NCI-H1417 (cell line): ENCODE measurements at places on chromosomes 5 and 9.

DNA sequence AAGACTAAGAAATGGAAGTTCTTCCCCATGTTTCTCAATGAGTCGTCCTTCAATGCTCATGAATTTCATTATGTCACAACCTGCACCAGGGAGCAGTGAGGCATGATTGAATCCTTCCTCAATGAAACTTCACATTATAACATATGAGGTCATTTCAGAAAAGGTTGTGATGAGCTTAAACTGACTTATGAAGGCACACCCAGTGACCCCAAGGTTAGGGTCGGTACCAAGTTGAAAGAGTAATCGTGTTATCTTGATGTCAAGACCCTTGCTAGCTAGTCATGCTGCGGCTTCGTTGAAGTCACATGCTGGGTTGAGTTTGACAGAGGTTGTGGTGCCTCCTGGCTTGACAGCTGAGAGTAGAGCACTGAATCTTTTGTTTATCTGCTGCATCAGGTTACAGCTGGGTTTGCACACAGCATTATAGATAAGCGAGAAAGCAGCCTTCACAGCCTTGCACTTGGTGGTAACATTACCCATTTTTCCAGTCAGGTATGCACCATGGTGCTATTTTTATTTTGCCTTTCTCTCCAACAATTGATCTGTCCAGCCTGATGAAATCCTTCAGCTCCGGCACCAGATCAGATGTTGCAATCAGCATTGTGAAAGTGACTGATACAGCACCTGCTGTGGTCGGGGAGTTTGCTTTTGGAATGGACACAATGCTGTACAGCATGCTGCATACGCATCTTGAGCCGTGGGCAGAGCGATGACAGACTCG, 133.2 kb downstream of the ERCC6L2 start:
- DNase-seq: no peak

DNA sequence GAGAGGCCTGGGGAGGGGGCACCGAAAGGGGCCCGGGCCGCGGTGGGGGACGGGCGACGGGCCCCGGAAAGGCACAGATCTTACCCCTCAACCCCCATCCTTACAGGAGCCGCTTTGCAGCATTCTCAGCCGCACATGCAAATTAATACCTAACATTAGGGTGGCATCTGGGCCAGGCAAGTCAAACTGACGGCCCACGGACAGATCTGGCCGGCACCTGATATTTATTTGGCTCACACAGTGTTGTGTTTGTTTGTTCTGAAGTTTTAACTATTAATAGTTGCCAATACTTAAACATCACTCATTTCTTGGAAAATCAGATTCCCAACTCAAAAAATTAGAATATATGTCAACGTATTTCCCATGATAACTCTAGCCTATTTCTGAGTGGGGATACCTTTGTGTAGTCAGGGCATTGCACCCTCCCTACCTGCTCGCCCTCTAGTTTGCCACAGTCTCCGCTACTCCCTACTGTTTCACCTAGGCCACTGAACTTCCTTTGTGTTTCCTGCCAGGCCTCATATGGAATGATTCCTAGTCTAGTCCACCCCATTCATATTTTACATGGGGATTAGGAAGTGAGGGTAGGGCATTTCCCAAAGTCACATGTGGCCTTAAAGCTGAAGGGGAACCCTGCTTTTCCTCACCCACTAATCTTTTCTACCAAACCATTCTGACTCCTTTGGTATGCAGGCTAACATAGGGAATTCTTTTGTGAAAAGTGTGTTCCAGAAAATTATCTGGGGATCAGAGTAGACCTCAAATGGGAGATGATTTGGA, 71.9 kb upstream of the LARP1 start:
- peak; percentile 32 for DNase-seq

DNA sequence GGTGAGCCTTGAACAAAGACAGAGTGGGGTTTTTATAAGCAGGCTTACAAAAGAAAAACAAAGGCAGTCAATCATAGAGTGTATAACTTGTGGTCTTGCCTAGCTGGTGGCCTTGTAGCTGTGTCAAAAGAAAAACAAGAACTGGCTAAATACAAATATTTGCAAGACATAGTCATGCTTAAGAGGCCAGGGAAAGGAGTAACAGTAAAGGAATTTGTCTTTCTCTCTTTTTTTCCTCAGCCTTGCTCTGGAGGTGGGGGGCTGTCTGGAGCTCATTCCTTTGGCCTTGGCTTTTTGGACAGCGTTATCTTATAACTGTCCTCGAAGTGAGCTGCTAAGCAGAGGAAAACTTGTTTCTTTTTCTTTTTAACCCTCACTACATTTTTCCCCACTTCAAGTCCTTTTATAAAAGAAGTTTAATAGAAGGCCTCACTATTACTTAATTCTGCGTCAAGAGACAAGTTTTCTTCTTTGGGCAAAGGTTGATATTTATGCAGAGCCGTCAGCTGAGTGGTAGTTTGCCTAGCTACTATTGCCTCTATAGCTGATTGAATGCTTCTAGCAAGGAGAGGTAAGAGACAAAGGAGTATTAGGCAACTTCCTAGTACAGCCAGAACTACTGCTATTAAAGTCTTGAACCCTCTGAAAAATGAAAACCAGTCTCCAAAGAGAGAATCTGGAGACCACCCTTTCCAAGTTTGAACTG, 14.3 kb downstream of the CEL start:
- DNase-seq: no peak

GRCh38 chr9:127977884-127978647, 2.7 kb downstream of the EEIG1 start:
- no peak for DNase-seq

GRCh38 chr5:171291371-171291770, 17.7 kb upstream of the TLX3 start:
- DNase-seq: no peak

- peak; percentile 73 for DNase-seq
Measured at GRCh38 chr9:134066913-134067851, 644 bp downstream of the BRD3 start.

GRCh38 chr9:13814647-13815400, 499.1 kb downstream of the NFIB start:
- DNase-seq: no peak

DNA sequence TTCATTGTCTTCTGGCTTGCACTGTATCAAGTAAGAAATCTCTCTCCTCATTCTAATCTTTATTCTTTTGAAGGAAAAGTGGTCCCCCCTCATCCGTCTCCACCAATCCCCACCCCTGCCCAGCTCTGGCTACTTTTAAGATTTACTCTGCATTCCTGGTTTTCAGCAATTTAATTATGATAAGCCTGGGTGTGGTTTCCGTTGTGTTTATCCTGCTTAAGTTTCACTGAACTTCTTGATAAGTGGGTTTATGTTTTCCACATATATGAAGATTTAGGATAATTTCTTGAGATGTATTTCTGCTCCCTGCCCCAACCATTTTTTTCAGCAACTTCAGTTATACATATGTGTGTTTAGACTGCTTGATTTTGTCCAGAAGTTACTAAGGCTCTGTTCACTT, 46.5 kb downstream of the PTBP3 start:
- DNase-seq: no peak

DNA sequence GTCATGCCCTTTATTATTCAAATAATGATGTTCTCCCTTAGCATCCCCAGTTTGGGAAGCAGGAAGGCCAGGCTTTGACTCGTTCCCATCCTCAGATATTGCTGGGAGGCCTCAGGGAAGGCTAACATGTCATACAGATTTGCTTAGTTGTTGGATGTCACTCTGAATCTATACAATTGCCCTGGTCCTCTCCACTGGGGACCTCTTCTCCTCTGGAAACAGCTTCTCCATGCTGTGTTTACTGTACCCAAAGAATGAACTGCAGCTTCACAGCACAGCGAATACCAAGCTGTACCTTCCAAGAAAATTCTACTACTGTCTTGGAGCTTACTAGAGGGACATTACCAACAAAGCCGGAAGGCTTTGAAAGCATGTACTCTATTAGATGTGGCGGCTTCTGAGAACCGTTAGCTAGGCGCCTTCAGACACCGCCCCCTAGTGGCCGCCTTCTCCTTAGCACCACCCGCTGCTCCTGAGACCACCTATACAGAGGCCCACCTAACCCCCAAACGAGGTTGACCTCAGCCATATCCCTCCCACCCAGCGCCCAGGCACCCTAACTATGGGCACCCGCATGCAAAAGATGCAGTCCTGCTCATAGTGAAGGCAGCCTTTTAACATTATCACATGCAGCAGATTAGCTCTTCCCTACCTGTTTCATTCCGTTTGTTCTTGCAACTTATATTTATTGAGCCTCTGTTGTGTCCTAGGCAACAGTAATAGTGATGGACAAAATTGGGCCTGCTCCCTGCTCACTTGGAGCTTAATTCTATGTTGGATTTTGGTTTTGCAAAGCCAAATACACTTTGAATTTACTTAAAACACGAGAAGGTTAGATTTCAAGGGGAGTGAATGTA, 34.9 kb upstream of the FOXI1 start:
- DNase-seq: no peak

DNA sequence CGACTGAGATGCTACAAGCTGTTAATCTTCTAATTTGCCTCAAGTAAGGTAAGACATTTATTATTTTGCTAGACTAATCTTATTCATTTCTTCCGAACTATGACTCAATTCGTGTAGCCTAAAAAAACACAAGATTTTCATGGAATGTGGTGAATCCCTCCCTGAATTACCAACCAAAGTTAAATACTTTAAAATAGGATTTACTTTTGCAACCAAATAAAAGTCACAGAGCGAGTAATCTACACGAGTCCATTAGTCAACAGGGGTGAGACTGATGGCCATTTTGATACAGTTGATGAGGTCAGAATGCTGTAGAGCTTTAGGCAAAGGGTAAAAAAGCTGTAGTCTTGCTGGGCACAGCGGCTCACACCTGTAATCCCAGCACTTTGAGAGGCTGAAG, 13.1 kb upstream of the BNC2 start:
- DNase-seq: no peak

- DNase-seq: no peak
Measured at GRCh38 chr9:74083681-74084433, 413.3 kb upstream of the RORB start.

DNA sequence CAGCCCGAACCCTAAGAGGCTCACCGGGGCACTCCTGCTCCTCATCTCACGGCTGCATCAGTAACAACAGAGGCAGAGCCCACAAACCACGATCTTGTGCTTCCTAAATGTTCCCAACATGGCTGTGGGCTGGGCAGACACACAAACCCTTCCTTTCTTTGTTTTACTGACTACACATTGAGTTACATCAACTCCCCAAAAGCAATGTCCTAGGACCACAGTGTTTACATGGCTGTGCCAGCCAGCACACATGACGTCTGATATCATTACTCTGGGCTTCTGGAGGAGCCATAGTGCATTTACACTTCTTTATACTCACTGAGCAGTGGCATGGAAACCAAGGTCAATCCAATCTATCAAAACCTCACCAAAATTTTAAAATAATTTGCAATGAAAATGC, 101.4 kb downstream of the LHFPL2 start:
- DNase-seq: no peak

DNA sequence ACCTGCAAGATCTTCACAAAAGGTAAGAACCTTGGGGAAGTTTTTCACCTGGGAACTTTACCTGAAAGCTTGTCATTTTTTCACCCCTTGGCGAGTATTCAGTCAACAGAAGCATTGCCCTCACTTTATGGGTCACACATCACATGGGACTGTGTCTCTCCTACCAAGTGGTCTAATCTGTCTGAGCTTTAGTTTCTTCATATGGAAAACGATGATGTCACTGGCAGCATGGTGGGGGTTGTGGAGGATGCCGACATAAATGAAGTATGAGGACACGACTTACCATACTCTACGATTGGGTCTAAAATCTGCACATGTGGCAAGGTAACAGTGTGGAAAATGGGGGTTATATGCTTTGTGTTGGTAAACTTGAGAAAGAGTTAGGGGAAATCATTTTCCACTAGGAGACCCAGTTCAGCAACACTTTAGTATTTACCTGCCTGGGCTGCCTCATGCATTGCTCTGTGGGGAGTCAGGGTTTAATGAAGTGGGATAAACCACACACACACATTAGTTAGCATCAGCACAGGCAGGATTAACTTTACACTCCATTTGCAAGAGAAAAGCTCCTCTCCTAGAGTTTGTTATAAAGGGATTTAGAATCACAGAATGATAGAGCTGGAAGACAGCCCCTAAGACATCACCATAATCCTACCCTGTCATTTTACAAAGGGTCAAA, 19.8 kb upstream of the PAX5 start:
- DNase-seq: no peak

DNA sequence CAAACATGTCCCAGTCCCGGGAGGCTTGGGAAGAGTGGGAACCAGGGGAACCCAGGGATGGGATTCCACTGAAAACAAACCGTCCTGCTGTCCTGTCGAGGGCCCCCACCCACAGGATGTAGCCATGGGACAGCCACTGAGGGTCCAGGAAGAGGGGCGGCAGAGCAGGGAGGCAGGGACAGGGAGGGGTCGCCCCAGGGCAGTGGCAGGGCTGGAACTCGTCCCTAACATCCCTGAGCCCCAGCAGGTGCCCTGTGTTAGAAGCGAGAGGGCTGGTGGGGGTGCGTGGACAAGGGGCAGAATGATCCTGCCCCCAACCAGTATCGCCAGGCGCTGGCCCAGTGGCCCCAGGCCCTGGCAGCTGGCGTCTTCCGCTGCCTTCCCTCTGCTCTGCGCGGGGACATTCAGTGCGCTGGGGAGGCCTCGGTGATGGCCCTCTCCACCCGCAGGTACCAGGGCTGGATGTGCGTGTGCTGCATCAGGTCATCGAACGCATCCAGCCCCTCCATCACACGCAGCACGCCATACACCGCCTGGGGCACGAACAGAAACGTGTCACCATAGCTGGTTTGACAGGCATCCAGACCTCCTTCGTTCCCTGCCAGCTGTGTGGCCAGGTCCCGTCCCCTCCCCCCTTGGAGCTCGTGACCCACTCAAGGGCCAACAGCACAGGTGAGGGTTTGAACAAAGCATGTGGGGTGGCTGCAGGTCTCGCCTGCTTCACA, 6.6 kb downstream of the PTGES2 start:
- no peak for DNase-seq

DNA sequence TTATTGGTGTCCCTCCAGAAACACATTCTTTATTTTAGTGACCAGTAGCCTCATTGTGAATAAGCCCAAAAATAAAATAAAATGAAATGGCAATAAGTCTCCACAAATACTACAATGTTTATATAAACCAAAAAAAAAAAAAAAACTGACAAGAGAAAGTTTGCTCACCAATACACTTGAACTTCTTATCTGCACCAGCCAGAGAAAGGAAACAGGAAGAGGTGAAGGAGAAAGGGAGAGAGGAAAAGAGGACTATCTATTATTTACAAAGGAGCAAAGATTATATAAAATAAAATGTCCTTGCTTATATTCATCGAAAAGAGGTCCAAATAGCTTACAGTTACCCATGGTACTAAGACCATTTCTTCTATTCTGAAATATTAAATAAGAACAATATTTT, 176.4 kb upstream of the CCNG1 start:
- no peak for DNase-seq

GRCh38 chr5:113612060-113612496, 98.6 kb downstream of the YTHDC2 start:
- DNase-seq: peak; percentile 17

- DNase-seq: peak; percentile 93
Measured at GRCh38 chr9:79300068-79300467, 271.7 kb upstream of the TLE4 start.
